A549 treated with AZD2906 at 1 μM for 4 hours (cell line): ENCODE measurements at places on chromosomes 7 and 10. TPM values are rescaled to one million over a fixed set of nuclear protein-coding genes. Genes with fewer than 3 reads are reported as not detected.

ZNRF2 gene
- total RNA-seq: 4.4 to 6.2 TPM (median 5.8 TPM) in 5 replicates

PRPS1L1 gene
- not detected in 5 replicates for total RNA-seq

ANKRD7 gene
- total RNA-seq: 0.05 to 0.21 TPM (median 0.13 TPM) in 4 of 5 replicates, not detected in the other

FEZF1 gene
- not detected in 5 replicates for total RNA-seq

SLC18A3 gene
- total RNA-seq: not detected in 5 replicates

ASB15 gene
- total RNA-seq: not detected in 5 replicates

ELFN1 gene
- total RNA-seq: 0.25 to 0.46 TPM (median 0.37 TPM) in 5 replicates

INHBA gene
- total RNA-seq: 0.23 to 0.66 TPM (median 0.41 TPM) in 5 replicates

TBATA gene
- not detected in 5 replicates for total RNA-seq

NPFFR1 gene
- under 0.01 TPM in 1 of 5 replicates, not detected in the others for total RNA-seq
